ENCODE measurements at places on chromosomes 12 and 14.
A peak's percentile ranks its signal among the peaks of the same experiment; 100 is the strongest.

- DNase-seq, result no peak
Observed at GRCh38 chr14:62144863-62145262, 382.6 kb downstream of the SNAPC1 start.

DNA sequence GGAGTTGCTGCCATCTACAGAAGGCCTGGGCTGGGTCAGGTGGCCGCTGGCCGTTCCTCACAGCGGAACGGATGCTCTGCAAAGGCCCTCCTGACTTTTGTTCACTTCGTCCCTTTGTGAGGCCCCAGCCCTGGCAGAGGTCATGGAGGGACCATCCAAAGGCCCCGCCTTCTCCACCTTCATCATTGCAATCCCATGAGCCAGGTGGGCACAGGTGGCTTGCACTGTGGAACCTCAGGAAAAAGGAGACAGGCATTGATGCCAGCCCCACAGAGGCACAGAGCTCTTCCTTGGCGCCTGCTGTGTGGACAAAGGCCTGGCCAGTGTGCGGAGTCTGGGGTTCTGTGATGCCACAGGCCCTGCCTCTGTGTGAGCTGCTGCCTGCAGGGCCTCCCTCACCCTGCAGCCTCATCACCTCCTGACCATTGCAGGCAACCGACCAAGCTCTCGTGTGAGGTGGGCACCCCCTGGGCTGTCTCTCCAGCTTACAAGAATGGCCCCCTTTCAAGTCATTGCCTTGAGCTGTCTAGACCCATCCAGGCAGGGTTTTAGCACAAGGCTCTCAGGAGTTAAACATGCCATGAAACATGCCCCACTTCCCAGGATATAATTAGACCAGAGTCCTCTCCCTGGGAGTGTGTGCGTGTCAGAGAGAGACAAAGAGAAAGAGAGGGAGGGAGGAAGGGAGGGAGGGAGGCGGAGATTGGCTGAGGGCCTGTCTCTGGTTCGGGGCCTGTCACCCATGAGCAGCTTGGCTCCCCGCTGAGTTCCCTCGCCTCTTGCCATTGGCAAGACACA is 19.3 kb downstream of the NFKBIA start:
- DNase-seq, result peak; percentile 93

- no peak for DNase-seq
Observed at GRCh38 chr14:55481769-55482168, 41.4 kb upstream of the TBPL2 start.

- DNase-seq, result peak; percentile 2
Observed at GRCh38 chr14:97581016-97581415, 783.8 kb downstream of the VRK1 start.

- DNase-seq, result no peak
Observed at GRCh38 chr12:92877904-92878303, 51.2 kb downstream of the EEA1 start.

DNA sequence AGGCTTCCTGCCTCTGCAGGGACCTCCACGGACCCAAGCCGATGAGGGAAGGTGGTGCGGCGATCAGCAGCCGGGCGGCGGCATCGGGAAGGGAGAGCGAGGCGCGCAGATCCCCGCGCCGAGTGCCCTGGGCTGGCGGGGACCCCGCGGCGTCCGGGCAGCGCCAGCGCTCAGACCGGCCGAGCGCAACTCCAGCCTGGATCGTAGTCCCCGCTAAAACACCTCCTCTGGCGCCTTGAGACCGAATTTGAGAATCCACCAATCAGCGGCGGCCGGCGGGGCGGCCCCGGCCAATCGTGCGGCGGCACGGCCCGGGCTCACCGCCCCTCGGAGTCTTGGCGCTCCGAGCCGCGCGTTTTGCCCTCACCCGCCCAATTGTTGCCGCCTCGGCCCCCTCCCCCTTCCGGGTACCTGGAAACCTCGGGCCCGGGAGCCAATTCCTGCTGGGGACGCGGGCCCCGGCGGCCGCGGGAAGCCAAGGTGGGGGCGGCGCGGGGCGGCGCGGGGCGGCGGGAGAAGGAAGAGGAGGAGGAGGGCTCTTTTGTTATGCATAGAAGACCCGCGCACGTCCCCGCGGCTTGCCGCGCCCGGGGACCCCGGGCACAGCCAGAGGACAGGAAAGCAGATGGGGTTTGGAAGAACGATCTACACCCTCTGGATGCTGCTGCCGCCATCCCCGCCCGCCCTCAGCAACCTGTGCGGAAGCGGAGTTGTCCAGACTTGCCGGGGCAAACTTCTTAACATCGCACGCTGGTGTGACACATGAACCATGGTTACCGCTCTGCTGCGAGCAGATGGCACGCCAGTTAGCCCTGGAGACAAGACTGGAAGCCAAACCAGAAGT is at the start of gene E2F7:
TSS of gene E2F7 (minus strand) at position 209 of the 844 bp plus-strand sequence. CDS start 934 bp downstream, outside the sequence.
- peak; percentile 92 for DNase-seq

DNA sequence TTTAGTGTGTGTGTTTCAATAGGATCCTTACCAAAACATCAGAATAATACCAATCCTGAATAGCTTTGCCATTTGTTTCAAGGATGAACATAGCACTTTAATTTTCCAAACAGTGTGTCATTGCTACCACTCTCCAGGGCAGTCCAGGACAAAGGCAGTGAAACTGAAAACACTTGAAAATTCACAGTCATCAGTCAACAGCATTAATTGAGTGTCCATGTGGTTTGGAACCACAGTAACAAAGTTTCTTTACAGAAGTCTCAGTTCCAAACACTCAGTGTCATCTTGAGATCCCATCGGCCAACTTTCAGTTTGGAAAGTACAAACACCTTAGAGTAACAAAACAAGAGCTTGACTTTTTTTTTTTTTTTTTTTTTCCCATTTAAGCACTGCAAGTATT is 228.4 kb upstream of the SOX5 start:
- no peak for DNase-seq

GRCh38 chr14:101873991-101874390 is 90.4 kb upstream of the DYNC1H1 start:
- no peak for DNase-seq

- DNase-seq, result no peak
Observed at GRCh38 chr12:65508276-65509035, 230.0 kb downstream of the MSRB3 start.

GRCh38 chr12:121712461-121713256 is at the start of gene TMEM120B:
Gene TMEM120B (plus strand): TSS chr12:121712752. CDS start chr12:121712896, 144 bp downstream.
- peak; percentile 71 for DNase-seq

DNA sequence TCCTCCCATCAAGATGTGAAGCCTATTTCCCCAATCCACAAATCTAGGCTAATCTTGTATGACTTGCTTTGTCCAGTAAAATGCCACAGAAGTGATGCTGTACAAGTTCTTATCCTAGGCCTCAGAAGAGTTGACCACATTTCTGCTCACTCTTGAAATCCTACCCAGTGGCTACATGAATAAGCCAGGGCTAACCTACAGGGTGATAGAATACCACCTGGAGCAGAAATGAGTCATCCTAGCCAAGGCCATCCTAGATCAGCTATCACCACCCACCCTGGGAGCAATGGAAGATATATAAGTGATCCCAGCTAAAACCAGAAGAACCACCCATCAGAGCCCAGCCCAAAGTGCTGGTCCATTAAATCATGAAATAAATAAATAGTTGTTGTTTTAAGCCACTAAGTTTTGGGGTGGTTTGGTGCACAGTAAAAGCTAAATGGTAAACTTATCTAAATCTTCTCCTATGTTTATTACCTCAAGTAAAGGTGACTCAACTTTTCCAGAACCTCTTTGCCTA is 105.1 kb downstream of the RPS29 start:
- DNase-seq, result no peak

GRCh38 chr12:120249266-120249874 is 16.2 kb downstream of the PXN start:
- DNase-seq, result no peak

DNA sequence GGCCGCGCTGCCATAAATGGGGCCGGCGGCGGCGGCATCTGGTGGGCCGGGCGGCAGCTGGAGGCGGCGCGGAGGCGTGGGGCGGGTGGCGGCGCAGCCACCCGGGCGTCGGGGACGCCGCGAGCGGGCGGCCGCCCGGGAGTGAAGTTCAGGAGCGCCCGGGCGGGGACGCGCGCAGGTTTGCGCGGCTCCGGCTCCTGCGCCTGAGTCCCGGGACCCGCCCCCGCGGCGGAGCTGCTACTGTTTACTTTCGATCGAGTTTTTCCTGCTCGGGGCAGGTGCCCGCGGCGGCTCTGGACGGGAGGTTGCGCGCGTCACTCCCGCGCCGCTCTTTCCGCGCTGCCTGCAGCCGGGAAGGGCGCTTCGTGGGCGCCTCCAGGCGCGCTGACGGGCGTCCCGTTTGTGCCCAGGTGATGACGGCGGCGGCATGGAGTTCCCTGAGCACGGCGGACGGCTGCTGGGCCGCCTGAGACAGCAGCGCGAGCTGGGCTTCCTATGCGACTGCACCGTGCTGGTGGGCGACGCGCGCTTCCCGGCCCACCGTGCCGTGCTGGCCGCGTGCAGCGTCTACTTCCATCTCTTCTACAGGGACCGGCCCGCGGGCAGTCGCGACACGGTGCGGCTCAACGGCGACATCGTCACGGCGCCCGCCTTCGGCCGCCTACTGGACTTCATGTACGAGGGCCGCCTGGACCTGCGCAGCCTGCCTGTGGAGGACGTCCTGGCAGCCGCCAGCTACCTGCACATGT is at the start of gene ZBTB42:
TSS of gene ZBTB42 (plus strand) at position 331 of the 749 bp plus-strand sequence. CDS start at position 428, 97 bp downstream.
- DNase-seq, result no peak

DNA sequence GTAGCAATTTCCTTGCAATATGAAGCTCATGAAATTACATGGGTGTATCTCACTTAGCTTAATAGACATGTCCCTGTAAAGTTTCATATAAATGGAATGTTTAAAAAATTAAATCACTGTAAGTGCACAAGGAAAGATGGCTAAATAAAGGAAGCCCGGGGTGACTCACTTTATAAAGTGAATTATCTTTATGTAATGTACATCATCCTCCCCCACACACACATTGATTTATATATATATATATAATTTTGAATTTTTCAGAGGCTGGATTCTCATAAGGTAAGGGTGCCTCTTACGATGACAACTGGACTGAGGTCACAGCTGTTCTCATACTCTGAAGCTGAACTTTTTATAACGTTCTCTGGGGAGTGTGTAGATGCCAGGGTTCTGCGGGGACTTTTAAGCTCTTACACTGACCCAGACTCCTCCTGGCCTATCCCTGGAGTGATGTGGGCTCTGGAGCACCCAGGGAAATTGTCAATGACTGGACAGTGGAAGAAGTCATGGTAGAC is 108.7 kb upstream of the HIF1A start:
- peak; percentile 85 for DNase-seq

- no peak for DNase-seq
Observed at GRCh38 chr12:94384030-94384429, 75.6 kb downstream of the CEP83 start.

GRCh38 chr12:75820071-75820470 is 211.5 kb downstream of the PHLDA1 start:
- no peak for DNase-seq

DNA sequence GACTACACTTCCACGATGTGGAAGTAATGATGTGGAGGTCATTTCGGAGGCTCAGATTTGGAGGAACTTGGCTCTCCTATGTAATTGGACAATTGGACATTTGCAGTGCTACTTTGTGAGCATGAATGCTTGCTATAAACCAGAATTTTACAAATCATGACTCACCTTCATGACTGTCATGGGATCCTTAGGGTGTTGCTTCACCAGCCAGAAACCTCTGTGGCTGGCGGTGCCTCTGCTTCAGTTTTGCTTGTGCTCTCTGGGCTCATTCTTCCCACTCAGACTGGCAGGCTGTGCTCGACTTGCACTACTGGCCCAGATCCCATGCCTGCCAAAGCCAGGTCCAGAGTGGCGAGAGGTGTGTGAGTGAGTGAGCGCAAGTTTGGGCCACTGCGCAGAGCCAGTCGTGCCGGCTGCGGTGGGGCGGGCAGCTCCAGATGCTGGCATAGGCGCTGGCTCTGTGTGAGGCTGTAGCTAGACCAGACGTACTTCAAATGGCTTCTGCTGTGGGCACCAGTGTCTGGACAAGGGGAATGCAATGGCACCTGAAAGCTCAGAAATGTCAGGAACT is 387.8 kb downstream of the AEBP2 start:
- DNase-seq, result no peak

DNA sequence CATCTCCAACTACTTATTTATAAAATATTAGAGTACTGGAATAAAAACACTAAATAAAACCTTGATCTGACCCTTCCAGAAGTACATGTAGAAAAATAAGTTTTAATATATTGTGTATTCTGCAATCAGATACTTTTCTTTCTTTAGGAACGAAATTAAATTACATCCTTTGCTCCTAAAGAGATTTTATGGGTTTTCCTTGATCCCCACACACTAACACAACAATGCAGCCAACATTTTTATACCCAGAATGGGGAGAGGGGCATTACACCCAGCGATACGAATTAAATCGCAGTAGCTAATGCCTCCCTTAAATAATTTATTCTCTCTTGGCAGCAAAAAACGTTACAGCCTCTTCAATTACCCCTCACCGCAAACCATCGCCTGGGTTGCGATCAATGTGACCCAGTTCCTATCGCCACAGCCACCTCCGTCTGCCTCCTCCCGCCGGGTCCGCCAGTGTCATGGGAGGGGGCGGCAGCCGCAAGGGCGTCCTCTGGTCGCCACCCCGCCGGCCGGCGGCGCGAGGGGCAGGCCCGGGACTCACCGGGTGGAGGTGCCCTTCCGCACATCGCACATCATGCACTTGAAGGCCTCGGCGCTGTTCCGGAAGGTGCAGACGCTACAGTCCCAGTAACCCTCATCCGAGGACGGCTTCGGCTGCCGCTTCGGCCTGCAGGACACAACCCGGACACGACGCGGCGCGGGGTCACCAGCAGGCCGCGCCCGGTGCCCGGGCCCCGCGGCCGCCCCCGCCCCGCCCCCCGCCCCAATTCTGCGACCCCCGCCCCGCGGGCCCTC is 796 bp downstream of the YAF2 start:
- peak; percentile 69 for DNase-seq

DNA sequence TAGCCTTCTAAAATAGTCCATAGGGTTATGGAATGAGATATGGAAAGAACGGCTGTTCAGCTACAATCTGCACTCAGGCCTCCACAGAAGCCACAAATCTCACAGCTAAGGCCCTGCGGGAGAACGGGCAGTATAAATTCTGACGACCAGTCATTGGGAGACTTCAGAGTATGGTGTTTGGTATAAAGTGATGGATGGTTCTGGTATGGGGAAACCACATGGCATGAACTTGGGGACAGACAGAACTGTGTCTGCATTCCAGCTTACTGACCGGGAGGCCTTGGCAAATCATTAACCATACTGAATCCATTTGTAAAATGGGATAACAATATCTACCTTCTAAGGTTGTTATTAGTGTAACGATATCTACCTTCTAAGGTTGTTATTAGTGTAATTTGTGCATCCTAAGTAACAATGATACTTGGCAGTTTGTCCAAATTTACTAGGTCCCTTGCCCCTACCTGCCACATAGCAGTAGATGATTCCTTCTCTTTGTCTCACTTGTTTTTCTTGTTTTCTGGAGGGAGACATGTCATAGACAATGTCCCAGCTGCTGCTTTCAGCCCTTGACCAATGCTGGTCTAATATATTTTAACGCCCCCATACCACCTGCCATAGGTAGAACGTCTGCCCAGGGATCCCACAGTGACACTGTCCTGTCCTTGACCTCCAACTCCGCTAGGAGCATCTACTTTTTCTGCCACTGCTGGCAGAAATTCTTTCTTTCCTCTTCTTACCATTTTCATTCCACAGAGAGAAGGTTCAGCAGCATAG is 6.8 kb downstream of the CDKL1 start:
- DNase-seq, result no peak

Measured in fibroblast of skin of right quadriceps (primary cell).